Bronchial epithelial cell (primary cell): ENCODE measurements at places on chromosomes 5 and 9.

- DNase-seq, result peak; percentile 52
These were observed 13.9 kb downstream of the TLR4 start for GRCh38 chr9:117718085-117718484.

GRCh38 chr5:122870219-122870856 lies 24.9 kb downstream of the SNX24 start:
- no peak for DNase-seq

DNA sequence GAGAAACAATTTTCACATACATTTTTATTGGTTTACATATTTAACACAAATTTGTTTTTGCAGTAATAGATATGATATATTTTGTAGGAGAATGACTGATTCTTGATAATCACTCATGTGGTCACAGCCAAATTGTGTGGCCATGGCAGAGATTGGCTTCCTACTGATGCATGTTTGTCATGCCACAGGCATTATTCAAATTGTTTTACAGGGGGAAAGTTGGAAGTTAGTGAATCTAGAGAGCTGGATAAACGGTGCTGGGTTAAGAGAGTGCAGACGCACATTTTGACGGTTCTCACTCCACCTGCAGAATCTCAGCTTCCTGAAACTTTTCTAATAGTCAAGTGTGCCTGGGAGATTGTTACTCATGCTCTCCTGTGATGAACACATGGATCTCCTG lies 91.1 kb upstream of the FBN2 start:
- DNase-seq, result no peak

DNA sequence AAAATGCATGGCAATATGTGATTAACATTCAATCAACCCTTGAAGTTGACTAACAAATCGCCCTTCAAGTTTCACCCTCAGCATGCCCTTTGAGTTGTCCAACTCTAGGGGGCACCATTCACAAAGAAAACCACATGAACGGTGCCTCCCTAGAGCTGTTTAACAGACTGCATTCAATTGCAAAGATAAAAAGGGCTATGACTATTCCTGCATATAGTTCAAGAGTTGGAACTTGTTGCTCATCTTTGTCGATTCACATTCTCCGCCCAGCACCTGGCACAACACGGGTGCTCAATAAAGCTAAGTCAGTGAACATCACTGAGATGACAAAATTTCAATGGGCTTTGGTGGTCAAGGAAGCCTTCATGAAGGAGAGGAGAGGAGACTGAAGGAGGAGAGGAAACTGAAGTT lies 69.6 kb upstream of the SLC30A5 start:
- peak; percentile 58 for DNase-seq

DNA sequence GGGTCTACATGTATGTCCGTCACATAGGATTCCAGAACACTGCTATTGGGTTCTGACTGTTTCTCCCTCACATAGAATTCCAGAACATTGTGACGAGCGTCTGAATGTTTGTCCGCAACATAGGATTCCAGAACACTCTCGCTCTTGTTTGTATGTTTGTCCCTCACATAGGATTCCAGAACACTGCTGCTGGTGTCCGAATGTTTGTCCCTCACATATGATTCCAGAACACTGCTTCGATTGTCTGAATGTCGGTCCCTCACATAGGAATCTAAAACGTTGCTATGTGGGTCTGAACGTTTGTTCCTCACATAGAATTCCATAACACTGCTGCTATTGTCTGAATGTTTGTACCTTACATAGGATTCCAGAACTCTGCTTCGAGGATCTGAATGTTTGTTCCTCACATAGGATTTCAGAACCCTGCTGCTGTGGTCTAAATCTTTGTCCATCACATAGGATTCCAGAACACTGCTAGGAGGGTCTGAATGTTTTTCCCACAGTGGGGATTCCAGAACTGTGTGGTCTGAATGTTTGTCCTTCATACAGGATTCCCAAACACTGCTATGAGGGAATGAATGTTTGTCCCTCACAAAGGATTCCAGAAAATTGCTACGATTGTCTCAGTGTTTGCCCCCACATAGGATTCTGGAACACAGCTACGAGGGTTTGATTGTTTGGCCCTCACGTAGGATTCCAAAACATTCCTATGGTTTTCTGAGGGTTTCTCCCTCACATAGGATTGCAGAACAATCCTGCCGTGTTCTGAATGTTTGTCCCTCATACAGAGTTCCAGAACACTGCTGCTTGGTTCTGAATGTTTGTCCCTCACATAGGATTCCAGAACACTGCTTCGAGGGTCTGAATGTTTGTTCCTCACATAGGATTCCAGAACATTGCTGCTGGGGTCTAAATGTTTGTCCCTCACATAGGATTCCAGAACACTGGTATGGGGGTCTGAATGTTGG lies 220.5 kb downstream of the FOXD4L6 start:
- DNase-seq, result no peak

DNA sequence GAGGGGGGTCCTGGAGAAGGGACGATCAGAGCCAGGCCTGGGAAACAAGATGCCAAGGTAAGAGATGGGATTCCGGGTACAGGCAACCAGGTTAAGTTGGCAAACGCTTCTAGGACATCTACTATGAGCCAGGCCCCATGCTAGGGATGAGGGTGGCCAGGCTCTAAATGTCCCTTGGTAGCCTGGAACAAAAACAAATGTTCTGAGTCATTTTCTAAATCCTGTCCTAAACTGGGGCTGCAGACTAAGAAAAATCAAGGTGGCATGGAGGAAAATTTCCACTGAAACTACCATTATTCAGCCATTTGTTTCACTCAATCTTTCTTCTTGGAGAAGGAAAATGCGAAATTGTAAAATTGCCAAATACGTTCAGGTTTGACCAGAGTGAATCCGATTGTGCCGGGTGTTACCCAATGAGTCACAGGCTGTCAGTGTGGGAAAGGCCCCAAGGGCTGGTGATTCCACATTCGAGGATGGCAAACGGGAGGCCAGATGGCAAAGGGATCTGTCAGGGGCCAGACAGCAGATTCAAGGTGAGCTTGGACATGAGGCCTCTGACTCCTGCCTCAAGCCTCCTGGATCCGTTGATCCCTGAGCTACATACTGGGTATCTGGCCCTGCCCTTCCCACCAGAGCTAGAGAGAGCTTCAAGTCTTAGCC lies 57.6 kb downstream of the PAX5 start:
- peak; percentile 78 for DNase-seq

- DNase-seq, result peak; percentile 42
These were observed 330 bp downstream of the TBC1D2 start for GRCh38 chr9:98255061-98255577.

GRCh38 chr5:173850659-173851058 lies 37.5 kb upstream of the CPEB4 start:
- no peak for DNase-seq

DNA sequence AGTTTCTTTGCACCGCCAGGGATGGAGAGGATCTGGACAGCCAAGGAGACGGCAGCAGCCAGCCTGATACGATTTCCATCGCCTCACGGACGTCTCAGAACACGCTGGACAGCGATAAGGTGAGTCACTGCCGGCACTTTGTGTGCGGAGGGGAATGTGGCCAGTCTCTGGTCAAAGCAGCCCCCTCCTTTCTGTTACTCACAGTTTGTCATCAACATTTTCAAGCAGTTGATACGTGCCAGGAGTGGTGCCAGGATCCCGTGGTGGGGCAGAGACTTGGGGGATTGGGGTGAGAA lies 175.1 kb upstream of the OTULINL start:
- peak; percentile 97 for DNase-seq

DNA sequence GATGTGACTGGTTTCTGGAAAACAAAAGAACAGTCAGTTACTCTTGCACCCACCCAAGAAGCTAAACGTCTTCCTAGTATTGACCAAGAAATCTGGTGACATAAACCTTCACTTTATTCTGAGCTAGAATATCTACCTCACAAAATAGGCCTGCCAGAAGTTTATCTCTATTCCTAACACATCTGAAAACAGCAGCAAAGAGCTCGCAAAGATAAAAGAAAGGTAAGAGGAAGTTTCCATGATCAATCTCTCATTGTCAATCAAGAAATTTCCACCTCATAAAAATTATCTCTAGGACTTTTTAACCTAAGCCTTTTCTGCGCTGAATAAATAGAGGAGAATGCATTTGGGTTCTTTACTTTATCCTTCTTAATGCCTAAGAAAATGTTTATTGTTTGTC lies 17.3 kb upstream of the ZNF474 start:
- DNase-seq, result no peak

DNA sequence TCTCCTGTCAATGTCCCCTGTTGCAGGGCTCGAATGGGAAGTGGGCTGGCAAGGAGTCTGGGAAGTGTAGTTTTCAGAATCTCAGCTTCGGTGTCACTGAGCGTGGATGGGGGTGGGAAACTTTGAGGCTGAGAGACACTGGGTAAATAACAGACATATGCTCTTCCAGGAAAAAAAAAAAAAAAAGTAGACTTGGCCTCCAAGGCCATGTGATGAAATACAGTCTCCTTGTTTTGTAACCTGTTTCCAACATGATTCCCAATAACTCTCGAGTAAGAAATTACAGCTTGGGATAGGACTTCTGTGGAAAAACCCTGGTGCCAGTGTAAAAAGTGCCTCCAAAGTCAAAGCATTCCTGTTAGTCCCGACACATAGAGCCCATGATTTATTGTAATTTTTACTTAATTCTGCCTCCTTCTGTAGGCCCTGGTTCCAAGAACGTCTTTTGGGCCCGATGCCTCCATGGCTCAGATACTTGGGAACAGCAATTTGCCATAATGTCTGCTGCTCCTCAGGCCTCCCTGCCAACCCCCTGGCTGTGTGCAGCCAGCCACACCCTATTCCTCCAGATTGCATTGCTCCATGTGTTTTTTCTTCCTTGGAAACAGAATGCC lies 119.5 kb upstream of the TNC start:
- no peak for DNase-seq

DNA sequence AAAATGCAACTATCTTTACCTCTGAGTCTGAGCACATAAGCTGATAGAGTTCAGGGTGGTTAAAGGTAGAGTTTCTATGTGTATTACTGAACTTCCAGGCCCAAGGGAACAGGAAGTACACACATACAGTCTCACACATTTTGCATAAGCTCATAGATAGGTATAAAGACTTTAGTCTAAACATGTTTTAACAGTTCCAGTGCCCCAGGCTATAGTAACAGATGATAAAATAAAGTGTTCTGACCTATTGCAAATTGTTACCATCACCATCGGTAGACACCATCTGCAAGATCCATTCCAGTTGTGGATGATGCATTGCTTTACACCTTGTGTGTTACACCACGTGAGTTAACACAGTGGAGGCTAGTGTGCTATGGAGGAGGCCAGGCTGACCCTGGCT lies 95.8 kb downstream of the TMEM174 start:
- peak; percentile 78 for DNase-seq

- DNase-seq, result no peak
These were observed 14.5 kb upstream of the RARS1 start for GRCh38 chr5:168471785-168472184.

DNA sequence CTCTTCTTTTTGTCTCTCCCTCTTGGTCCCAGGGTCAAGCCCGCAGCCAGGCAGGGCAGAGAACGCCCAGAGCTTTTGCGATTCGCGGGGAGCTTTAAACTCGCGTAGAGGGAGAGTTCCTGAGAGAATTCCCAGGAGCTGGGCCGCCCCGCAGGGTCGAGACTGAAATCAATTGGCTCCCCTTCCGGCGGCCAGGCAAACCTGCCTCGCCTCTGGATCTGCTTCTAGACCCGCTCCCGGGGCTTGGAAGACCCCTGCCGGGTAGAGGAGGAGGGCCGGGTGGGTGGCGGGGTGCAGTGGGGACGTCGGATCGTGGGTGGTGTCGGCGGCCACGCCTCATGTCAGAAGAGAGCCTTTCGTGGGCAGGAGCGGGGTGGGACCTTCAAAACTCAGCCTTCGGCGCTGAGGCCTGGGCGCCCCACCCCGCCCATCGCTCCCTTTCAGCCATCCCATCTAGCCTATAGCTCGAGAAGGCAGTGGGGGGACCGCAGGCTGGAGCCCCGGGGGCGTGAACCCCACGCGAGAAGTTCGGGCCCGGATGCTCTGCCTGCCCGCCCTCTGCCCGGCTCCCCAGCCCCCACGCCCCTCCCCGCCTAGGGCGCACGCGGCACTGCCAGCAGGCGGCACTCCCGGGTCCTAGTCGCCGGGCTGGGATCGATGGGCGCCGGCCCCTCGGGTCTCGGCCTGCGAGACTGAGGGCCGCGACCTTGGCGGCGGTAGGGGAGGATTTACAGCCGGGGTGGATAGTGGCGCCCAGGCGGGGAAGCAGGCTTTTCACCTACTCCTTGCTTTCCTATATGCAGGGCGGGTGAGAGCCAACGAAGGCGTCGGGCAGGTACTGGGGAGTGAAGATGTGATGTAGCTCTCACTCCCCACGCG lies 6.1 kb downstream of the PRDM6 start:
- no peak for DNase-seq

GRCh38 chr5:95619096-95619495 lies 791 bp upstream of the GPR150 start:
- DNase-seq, result peak; percentile 37

GRCh38 chr9:94181408-94182181 lies 77.5 kb upstream of the ZNF169 start:
- DNase-seq, result no peak

DNA sequence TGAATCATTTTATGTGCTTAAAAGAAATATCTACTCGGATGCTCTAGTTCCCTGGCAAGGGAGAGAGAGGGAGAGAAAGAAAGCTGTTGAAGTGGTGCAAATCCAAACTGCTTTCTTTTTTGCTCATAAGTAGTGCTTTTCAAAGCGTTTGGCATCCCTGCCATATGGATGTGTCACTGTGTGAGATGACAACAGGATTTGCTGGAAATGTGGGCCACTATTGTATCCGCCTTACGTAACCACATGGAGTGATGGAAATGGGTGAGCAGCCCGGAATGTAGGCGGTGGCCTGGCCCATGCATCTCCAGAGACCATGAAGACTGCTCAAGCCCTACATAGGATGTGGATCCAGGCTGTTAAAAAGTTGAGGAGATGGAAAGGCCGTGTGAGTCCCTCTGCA lies 30.8 kb downstream of the TJP2 start:
- DNase-seq, result no peak

GRCh38 chr9:98612061-98612752 lies 96.5 kb downstream of the GABBR2 start:
- DNase-seq, result no peak

DNA sequence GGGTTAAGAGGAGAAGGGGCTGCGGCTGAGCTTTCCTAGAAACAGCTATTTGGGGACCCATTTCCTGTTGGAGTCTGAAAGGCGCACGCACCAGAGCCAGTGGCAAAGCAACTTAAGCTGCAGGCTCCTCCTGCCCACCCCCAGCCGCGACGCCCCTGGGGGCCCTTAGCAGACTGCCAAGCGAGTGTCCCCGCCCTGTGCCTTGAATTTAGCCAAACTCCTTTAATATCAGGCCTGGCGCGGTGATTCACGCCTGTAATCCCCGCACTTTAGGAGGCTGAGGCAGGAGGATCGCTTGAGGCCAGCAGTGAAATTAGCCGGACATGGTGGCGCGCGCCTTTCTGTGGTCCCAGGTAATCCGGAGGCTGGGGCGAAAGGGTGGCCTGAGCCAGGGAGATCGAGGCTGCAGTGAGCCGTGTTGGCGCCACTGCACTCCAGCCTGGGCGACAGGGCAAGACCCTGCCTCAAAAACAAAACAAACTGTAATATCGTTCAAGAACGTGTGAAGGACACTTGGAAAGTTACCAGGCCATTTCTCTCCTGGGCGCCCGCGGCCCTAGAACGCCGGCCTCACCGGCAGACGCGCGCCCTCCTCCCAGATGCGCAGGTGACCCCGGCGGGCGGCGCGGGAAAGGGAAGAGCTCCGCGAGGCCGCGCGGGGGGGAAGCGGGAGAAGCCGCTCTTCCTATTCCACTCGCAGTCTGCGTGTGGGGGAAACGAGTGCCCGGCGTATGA lies 1.0 kb upstream of the F2R start:
- DNase-seq, result no peak

- DNase-seq, result no peak
These were observed 3.1 kb upstream of the IL7R start for GRCh38 chr5:35853631-35854030.

GRCh38 chr9:34380034-34380510 lies 3.4 kb upstream of the MYORG start:
- DNase-seq, result no peak
